ENCODE measurements at places on chromosomes 16 and 17.
A peak's percentile ranks its signal among the peaks of the same experiment; 100 is the strongest.

DNA sequence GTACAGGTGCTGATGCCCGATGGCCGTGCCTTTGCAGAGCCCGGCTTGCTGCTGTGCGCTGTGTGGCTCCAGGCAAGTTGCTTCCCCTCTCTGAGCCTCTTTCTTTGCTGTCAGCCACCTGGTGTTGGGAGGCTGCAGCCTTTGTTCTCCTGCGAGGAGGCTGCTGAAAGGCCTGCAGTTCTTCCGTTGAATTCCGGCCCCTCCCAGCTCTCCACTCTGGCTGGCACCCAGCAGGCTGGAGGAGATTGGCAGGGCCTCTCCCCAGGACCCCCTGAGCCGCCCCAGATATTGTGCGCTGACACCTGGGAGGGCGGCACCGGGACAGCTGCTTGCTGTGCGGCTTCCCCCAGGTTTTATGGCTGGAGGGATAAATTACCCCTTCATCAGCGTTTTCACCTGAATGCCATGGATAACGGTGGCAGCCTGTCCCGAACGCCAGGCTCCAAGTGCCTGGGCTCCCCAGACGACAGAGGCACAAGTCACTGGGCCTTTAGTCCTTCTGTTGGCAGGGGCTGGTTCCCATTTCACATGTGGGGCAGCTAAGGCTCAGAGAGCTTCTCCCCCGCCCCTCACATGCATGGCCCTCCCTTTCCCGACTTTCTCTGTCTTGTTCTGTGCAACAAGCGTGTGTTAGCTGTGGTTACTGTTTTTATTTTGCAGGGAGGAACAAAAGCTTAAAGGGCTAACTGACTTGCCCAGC, 35.1 kb upstream of the GSE1 start:
- no peak for DNase-seq

GRCh38 chr16:29198731-29199521, 207.6 kb downstream of the NPIPB11 start:
- DNase-seq = peak; percentile 56

- DNase-seq = no peak
Measured at GRCh38 chr16:2040787-2041522, 6.7 kb downstream of the NTHL1 start.

- no peak for DNase-seq
Measured at GRCh38 chr17:7380321-7380720, 568 bp upstream of the TNK1 start.

GRCh38 chr17:46814446-46814845, 4.0 kb downstream of the WNT3 start:
- DNase-seq = no peak

DNA sequence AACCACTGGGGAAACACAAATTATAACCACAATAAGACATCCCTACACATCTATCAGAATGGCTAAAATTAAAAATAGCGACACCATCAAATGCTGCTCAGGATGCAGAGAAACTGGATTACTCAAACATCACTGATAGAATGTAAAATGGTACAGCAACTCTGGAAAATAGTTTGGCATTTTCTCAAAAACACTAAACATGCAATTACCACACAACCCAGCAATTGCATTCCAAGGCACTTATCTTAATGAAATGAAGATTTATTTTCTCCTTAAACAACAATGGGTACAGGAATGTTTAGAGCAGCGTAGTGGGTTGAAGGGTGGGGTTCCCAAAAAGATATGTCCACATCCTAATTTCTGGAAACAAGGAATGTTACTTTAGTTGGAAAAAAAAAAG, 309.0 kb upstream of the PMFBP1 start:
- no peak for DNase-seq

- DNase-seq = no peak
Measured at GRCh38 chr16:35180970-35181369, 1721.6 kb downstream of the TP53TG3F start.

- DNase-seq = peak; percentile 78
Measured at GRCh38 chr17:499951-500461, 147.4 kb upstream of the RPH3AL start.

GRCh38 chr16:82636958-82637357, 10.2 kb downstream of the CDH13 start:
- no peak for DNase-seq

DNA sequence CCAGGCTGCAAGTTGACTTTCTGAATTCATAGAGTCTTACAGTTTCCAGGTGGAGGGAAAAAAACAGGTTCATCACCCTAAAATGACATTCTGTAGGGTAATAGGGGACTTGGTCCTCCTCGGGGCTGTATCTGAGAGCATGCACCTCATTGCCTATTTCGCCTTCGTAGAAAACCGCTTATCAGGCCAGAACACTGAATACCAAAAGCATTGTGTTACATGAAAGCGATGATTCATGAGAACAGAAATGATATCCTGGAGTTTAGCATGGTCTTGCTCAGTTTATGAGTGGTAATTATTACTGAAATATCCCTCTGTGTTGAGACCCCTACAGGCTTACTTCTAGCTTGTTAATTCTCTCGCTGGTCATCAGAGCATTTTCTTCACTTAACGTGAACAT, 61.4 kb upstream of the ARHGAP44 start:
- no peak for DNase-seq

All from spleen (tissue), 13 donors.